Stimulated activated naive B cell treated with anti-CD40 and anti-IgM and Interleukin-4, amounts not matched to agents 10 μg/mL and 1 μg/mL and 100 μg/mL, for 72 hours (primary cell): ENCODE measurements at places on chromosomes 2 and 18.

DNA sequence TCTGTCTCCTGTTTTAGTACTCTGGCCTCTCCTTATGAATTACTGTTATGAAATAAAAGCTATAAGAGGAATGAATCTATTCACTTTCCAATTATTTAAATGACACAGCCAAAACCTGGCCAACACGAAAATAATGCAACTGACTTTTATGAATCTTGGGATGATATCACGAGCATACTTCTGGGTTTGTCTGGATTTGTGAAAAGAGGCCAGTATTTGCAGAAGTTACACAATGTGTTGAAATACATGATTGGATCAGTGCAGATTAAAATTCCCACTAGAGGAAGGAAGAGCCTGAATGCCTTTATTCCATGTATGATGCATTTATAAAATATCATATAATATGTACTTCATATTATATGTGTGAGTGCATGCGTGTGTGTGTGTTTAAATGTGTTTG lies 418.2 kb downstream of the GRB14 start:
- no peaks in the 10 kb centered on the region for H3K4me1 ChIP-seq
- H3K27me3 ChIP-seq = no peaks in the 10 kb centered on the region
- H3K36me3 ChIP-seq = no peaks in the 10 kb centered on the region

- H3K4me3 ChIP-seq = no peak overlapping the region
- DNase-seq = peak; percentile 51
- peaks cover 18% of the 10 kb centered on the region for H3K36me3 ChIP-seq
Measured at GRCh38 chr2:234288974-234289455, 207.9 kb downstream of the ARL4C start.

GRCh38 chr2:43041661-43042360 lies 184.6 kb downstream of the ZFP36L2 start:
- H3K4me1 ChIP-seq = peaks cover 4% of the 10 kb centered on the region
- H3K36me3 ChIP-seq = no peaks in the 10 kb centered on the region

- H3K4me3 ChIP-seq = no peak overlapping the region
- H3K27ac ChIP-seq = no peak overlapping the region
- no peaks in the 10 kb centered on the region for H3K27me3 ChIP-seq
Measured at GRCh38 chr2:189933041-189933440, 129.5 kb downstream of the MSTN start.

- no peaks in the 10 kb centered on the region for H3K27me3 ChIP-seq
- H3K4me3 ChIP-seq = no peak overlapping the region
- no peaks in the 10 kb centered on the region for H3K4me1 ChIP-seq
- no peak for DNase-seq
Measured at GRCh38 chr2:187403568-187404260, 44.3 kb downstream of the CALCRL start.

GRCh38 chr18:41600693-41601391 lies 354.2 kb upstream of the PIK3C3 start:
- no peak overlapping the region for H3K27ac ChIP-seq
- no peak overlapping the region for H3K4me3 ChIP-seq
- no peaks in the 10 kb centered on the region for H3K4me1 ChIP-seq
- no peaks in the 10 kb centered on the region for H3K36me3 ChIP-seq

DNA sequence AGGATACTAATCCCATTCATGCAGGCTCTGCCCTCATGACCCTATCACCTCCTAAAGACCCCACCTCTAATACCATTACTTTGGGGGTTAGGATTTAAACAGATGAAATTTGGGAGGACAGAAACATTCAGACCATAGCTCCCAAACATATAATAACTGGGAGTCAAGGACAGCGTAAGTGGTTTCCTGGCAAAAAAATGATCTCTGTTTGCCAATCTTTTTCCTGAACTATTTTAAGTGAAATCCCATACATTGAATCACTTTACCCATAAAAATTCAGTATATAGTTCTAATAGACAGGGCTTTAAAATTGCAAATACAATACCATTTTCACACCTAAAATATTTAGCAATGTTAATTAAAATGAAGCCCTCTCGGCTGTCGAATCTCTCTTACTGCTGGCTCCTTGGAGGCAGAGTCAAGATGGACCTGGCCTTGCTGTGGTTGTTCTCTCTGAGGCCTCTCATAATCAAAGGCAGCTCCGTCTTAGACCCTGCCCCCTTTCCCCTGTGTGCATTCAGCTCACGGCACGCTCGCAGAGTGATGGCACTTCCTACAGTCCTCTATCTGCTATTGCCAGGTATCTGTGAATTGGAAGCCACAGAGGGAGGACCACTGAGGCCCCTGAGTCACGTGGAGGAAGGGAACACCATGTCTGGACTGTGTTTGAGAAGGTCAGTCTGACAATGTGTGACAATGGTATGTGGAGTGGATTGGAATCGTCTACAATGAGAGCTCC lies 132.3 kb downstream of the UXS1 start:
- DNase-seq = no peak
- peaks cover 20% of the 10 kb centered on the region for H3K4me1 ChIP-seq
- peaks cover 29% of the 10 kb centered on the region for H3K27me3 ChIP-seq

GRCh38 chr18:3262234-3263131 lies 550 bp downstream of the MYL12B start:
- H3K4me3 ChIP-seq = peak overlapping the region; percentile 94
- no peaks in the 10 kb centered on the region for H3K27me3 ChIP-seq
- peak overlapping the region; percentile 99 for H3K27ac ChIP-seq
- peaks cover 79% of the 10 kb centered on the region for H3K4me1 ChIP-seq
- DNase-seq = peak; percentile 15
- H3K36me3 ChIP-seq = peaks cover 25% of the 10 kb centered on the region

GRCh38 chr18:61666876-61667590 lies 225.8 kb downstream of the RNF152 start:
- no peak overlapping the region for H3K4me3 ChIP-seq
- no peaks in the 10 kb centered on the region for H3K27me3 ChIP-seq
- no peaks in the 10 kb centered on the region for H3K36me3 ChIP-seq
- H3K4me1 ChIP-seq = no peaks in the 10 kb centered on the region
